Vein endothelial cell (primary cell): ENCODE measurements at places on chromosomes 7 and 10. TPM values are rescaled to one million over a fixed set of nuclear protein-coding genes. Genes with fewer than 3 reads are reported as not detected.

Gene NOM1
- 21.6 and 27.6 TPM in 2 replicates for total RNA-seq

Gene IGFBP3
- total RNA-seq: 9.2 and 13.7 TPM in 2 replicates

Gene EFCAB10
- total RNA-seq: 0.29 TPM in 1 of 2 replicates, not detected in the other

Gene OPN4
- not detected in 2 replicates for total RNA-seq
